CD4-positive, alpha-beta T cell (primary cell): ENCODE measurements at places on chromosomes 5 and 9.

GRCh38 chr5:120803282-120803681, 339.2 kb downstream of the PRR16 start:
- H3K27me3 ChIP-seq: no peaks in the 10 kb centered on the region
- no peaks in the 10 kb centered on the region for H3K36me3 ChIP-seq
- DNase-seq: no peak

DNA sequence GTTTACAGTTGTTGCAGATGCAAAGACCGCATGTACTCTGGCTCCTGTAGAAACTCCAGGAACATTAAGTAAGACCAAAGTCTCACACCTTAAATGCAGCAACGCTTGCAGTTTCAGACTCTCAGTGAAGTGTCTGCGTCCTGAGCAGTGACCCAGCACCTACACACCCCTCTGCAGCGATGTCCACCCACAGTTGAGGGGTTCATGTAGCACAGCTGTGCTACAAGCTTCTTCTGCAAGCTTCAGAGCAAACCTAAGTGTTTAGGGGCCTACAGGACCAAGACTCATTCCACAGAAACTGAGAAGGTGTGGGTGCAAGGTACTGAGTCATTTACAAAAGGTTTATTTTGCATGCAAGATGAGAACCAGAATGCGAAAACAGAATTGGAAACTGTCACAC, 191.0 kb downstream of the IRX2 start:
- no peak for DNase-seq
- H3K36me3 ChIP-seq: no peaks in the 10 kb centered on the region
- H3K27me3 ChIP-seq: no peaks in the 10 kb centered on the region
- no peak overlapping the region for H3K27ac ChIP-seq
- H3K4me3 ChIP-seq: no peak overlapping the region

DNA sequence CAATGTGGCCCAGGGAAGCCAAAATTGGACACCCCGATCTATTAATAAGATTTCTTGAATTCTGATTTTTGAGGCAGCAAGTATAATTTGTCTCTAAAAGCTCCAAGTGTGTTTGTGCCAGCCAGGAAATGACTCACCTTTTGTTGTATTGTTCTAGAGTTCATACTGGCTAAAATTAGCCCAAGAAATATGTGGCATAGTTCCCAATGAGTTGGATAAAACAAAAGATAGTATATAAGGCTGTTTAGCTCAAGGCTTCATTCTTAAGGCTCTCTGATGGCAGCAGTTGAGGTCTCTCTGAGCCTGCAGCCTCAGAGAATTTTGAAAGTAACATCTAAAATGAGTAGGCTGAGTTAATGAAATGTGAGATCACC, 21.6 kb downstream of the HMGXB3 start:
- H3K4me1 ChIP-seq: no peaks in the 10 kb centered on the region
- H3K27ac ChIP-seq: no peak overlapping the region
- H3K27me3 ChIP-seq: no peaks in the 10 kb centered on the region

GRCh38 chr9:15139469-15139868, 167.5 kb downstream of the TTC39B start:
- peaks cover 5% of the 10 kb centered on the region for H3K4me1 ChIP-seq
- H3K27me3 ChIP-seq: no peaks in the 10 kb centered on the region
- H3K36me3 ChIP-seq: no peaks in the 10 kb centered on the region
- no peak for DNase-seq
- no peak overlapping the region for H3K4me3 ChIP-seq

DNA sequence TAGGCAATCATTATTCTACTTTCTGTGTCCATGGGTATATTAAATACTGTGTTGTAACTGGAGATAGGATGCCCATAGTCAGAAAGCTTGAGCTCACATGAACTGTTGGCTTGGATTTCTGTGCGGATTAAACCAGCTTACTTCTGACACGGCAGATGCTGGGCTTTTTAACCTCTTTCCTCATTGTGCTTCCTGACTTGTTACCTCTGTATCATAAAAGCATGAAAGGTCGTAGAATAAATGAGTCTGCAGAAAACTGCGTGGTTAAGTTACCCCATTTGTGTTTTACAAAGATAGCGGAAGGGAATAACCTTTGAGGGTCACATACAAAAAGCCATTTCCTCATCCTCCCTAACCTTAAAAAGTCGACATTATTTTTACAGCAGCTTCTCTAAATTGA, 199.5 kb upstream of the DMRT1 start:
- H3K27me3 ChIP-seq: peaks cover 2% of the 10 kb centered on the region
- DNase-seq: no peak
- no peaks in the 10 kb centered on the region for H3K4me1 ChIP-seq
- H3K36me3 ChIP-seq: no peaks in the 10 kb centered on the region

GRCh38 chr9:132042324-132042723, 37.3 kb downstream of the MED27 start:
- no peak overlapping the region for H3K27ac ChIP-seq
- H3K4me1 ChIP-seq: peaks cover 3% of the 10 kb centered on the region
- no peaks in the 10 kb centered on the region for H3K36me3 ChIP-seq
- no peaks in the 10 kb centered on the region for H3K27me3 ChIP-seq
- DNase-seq: no peak

DNA sequence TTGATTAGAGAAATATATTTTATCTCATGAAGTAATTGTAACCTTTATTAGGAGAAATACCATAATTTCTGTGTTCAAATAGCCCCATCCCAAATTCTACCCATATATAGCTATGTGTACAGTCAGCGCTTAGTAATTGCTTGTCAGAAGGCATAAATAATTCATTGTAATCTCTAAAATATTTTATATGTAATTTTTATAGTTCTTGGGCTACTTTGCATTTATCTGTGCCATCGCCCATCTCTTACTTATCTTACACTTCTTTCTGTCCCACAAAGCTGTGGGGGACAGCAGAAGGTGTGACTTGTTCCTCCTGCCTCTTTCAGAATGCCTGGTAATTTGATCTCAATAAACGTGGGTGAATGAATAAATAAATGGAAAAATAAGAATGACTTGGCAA, 5.5 kb downstream of the ADAMTSL1 start:
- H3K27ac ChIP-seq: no peak overlapping the region
- H3K27me3 ChIP-seq: no peaks in the 10 kb centered on the region
- H3K36me3 ChIP-seq: no peaks in the 10 kb centered on the region
- no peaks in the 10 kb centered on the region for H3K4me1 ChIP-seq
- no peak overlapping the region for H3K4me3 ChIP-seq
